ENCODE measurements at places on chromosomes 1 and 21.
A peak's percentile ranks its signal among the peaks of the same experiment; 100 is the strongest.

- DNase-seq: no peak
Measured at GRCh38 chr1:181545395-181545794, 62.1 kb downstream of the CACNA1E start.

- DNase-seq: peak; percentile 6
Measured at GRCh38 chr1:88801575-88802208, 89.7 kb downstream of the GTF2B start.

DNA sequence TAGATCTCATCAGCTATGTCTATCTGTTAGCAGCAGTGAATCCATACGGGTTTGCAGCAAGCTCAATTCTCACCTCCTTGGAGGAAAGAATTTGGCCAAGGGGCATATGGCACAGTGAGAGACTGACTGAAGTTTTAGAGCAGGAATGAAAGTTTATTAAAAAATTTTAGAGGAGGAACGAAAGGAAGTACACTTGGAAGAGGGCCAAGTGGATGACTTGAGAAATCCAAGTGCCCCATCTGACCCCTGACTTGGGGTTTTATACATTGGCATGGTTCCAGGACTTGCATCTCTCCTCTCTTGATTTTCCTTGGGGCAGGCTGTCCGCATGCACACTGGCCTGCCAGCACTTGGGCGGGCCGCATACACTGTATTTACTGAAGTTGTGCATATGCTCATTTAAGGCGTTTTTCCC lies 9.2 kb upstream of the OSBPL9 start:
- DNase-seq: no peak

GRCh38 chr1:43618521-43619313 lies 31.2 kb upstream of the KDM4A start:
- no peak for DNase-seq

DNA sequence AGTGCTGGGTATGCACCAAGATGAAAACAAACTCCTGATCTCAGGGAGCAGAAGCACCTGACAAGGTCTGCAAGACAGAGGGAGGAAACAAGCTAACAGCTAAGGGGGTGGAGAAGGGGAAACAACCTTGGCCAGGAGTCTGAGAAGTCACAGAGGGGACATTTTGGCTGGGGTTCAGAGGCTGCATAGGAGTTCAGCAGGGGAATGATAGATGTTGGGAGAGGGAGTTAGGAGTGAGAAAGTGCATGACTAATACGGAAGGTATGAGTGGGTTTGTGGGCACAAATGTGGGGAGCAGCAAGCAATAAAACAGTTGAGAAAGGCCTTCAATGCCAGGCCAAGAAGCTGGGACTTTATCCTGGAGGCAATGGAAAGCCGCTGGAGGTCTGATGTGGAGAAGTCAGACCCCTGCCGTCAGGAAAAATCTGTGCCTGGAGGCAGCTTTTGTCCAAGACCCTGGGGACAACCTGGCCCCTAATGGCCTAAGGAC lies 16.4 kb downstream of the EPHA2 start:
- no peak for DNase-seq

DNA sequence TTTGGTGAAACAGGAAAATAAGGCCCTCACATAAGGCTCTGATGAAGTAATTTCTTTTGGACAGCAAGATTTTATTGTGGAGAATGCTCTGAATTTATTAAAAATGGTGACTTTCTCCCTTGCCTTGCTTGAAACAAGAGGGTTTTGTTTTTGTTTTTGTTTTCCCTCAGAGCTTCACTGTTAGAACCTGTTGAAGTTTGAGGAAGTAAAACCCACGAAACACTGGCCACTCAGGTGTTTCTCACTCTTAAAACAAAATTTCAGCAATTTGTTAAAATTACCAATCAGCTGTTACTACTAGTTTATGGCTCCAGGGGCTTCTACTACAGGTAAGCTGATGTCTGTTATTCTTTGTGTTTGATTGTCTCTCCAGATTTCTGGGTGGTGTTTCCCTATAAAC lies 112.6 kb upstream of the B3GALT2 start:
- no peak for DNase-seq

DNA sequence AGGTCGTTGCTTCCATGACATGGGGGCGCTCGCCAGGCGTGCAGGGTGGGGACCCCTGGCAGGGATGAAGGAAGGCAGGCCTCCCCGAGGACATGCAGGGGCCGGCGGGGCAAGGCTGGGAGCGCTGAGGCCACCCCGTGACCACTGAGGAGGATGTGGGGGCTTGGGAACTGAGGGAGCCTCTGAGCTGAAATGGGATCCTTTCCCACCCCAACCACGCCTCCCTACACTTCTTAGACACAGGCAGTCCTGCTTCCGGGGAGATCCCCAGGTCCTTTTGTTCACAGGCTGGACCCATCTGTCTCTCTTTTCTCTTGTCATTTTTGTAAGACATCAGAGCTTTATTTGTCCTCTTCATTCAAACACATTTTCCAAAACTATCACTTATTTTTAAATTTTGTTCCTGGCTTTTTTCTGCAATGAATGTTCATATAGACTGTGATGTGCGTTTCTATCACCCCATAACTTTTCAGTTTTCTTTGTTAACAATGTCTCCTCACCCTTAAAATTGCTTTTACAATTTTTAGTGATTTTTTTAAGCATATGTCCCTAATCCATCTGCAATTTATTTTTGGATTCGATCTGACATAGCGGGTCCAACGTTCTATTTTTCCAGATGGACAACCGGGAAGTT lies 156.7 kb upstream of the BACE2 start:
- no peak for DNase-seq

- no peak for DNase-seq
Measured at GRCh38 chr1:228156515-228156881, 6.8 kb downstream of the GJC2 start.
